ENCODE measurements at places on chromosomes 4 and X.

DNA sequence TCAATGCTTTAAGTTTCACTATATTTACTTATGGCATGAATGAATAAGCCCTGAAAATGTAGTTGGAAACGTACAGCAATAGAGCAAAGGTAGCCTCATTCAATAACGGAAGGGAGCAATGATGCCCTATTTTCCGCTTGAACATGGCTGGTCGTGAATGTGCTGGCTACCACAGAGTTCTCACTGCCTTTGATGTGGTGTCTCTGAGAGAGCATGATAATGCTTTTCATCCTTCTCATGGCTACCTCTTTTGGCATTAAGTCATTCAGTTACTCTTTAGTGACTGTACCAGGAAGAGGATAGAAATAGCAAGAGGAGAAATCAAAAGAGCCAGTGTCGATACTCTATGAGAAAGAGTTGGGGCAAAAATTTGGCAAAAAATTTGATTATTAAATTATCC is 308.0 kb downstream of the PPP3CA start:
- DNase-seq, result no peak

DNA sequence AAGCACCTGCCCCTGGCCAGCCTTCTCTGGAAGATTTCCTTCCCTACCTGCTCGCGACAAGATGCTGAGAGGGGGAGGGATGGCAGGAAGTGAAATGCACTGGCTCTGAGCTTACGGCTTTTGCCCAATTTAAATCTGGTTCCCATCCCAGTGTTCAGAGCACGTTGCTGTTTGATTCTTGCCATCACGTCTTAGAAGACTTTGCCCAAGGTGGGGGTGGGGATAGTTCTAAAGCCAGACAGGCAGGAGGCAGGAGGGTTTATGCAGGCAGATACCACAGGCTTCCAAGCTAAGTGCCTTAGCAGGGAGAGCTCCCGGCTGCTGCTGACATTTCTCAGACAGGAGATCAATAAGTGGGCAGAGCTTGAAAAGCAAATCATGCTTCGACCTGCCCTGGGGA is 393.9 kb downstream of the MID1IP1 start:
- DNase-seq, result no peak

- no peak for DNase-seq
Measured at GRCh38 chr4:110247591-110247990, 49.2 kb upstream of the ELOVL6 start.

DNA sequence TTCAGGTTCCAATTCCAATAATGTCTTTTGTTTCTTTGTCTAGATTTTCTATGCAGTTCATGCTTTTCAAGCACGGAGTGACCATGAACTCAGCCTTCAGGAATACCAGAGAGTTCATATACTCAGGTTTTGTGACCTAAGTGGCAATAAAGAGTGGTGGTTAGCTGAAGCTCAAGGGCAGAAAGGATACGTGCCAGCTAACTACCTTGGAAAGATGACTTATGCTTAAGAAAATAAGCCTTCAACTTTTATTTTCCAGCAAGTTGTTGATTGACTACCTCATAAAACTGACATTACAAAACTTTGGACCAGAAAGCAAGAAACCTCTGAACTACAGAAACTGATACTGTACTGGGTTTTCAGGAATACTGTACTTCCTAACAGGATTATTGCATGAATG is 30.8 kb downstream of the INTS12 start:
- no peak for DNase-seq

GRCh38 chrX:69128588-69128987 is 36.7 kb downstream of the PJA1 start:
- DNase-seq, result no peak

GRCh38 chr4:68404153-68404552 is 43.1 kb upstream of the TMPRSS11E start:
- no peak for DNase-seq

GRCh38 chr4:152999346-153000075 is 63.4 kb downstream of the FHDC1 start:
- DNase-seq, result no peak

GRCh38 chr4:56786955-56787354 is 34.5 kb downstream of the SPINK2 start:
- no peak for DNase-seq

DNA sequence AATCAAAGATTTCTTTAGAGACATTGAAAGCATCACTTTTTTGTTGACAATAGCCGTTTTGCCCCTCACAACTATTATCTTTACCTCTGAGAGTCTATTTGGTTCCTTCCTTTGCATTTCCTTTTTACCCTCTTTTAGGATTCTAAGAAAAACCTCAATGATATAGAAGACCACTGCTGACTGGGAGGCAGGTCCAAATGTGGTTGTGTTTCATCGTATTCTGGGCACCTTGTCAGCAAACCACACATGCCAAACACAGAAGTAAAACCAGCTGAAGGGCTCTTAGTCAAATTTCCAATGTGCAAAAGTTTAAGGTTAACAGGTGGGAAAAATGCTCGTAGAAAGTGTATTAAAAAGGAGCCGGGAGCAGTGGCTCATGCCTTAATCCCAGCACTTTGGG is 5.1 kb upstream of the PRMT9 start:
- DNase-seq, result no peak

DNA sequence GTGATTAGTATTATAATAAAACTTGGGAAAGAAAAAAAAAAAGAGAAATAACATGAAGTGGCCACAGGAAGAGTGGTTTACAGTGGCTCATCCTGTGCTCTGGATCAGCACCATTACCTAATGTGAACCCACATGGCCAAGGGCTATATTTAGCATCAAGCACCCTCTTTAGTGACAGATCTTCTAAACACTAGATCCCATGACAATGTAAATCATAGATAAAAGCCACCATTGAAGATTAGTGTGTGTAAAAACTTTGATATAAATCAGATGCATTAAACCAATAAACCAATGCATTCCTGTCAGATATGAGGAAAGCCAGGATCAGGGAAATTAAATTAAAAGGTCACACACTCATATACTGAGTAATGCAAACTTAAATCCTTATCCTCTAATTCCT is 400.6 kb upstream of the MAGEB18 start:
- no peak for DNase-seq

- no peak for DNase-seq
Measured at GRCh38 chr4:16988814-16989213, 90.4 kb upstream of the LDB2 start.

DNA sequence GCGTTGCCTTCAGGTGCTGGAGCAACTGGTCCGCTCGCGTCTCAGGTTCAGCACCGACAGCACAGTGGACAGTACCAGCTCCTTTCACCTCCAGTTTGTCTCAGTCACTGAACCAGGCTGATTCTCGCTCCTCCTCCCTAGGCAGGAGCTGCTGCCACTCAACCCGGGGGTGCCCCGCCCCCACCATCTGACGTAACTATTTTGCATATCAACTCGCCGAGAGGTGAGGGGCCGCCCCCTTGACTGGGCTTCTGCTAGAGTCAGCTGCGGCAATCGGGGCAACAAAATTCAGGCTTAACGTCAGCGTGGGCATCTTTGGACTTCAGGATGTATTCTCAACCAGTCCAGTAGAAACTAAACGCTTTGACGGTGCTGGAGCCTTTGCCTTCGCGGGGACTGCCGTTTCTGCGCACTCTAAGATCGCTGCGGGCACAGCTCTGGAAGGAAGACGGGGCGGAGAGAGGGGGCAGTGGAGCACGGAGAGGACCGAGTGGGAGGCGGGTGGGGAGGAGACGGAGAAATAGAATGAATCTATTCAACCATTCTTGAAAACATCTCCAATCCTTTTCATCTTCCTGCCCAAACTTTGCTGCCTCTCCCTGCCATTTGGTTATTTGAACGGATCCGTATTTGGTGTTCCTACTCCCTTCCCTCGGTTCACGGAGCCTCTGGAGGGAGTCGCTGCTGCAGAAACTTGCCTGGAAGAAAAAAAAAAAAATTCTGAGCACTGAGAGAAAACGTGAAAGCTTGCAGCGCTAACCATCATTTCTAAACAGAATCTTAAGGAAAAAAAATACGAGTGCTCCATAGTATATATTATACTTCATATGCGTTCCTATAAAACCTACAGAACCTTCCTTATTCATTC is at the start of gene FSTL5:
Gene FSTL5, minus strand, starts transcription at position 109 of the 868 bp plus-strand sequence. CDS start 52,604 bp downstream, outside the sequence.
- DNase-seq, result no peak

GRCh38 chr4:129037093-129037492 is 56.2 kb downstream of the SCLT1 start:
- no peak for DNase-seq

GRCh38 chr4:106569146-106570031 is 200.8 kb upstream of the GIMD1 start:
- no peak for DNase-seq

GRCh38 chr4:15811703-15812337 is 33.7 kb downstream of the CD38 start:
- DNase-seq, result no peak
